AG04449 (cell line): ENCODE measurements at places on chromosomes 11 and 22.

DNA sequence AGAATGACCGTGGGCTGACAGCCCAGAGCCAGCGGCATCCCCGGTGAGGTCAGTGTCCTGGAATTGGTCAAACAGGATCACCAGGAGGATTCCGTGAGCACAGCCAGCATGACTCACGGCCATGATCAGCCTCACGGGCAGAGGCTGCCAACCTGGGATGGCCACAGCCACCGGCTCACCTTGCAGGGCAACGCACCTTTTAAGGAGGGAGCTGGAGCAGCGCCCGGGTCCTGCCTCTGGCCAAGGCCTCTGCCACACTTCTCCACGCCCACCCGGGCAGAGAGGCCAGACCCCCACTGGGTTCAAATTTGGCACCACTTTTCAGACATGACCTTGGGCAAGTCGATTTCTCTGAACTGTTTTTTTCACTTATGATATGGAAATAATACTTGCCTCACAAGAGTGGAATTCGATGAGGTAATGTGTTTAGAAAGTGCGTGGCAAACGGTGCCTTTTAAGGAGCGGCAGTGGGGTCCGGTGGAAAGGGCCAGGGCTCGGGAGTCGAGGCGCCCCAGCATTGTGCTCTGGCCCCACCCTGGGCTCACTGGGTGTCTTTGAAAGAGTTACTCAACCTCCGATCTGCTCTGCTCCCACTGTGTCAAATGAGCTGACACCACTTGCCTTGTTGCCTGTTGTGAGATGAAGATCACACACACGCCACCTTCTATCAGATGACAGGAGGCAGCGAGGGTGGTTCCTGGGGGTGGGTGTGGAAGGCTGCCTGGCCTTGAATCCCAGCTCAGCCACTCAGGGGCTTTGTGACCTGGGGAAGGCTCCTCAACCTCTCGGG, 16.0 kb downstream of the TXN2 start:
- peak; percentile 57 for DNase-seq

GRCh38 chr11:131637469-131638175, 267.2 kb downstream of the NTM start:
- DNase-seq = peak; percentile 19

GRCh38 chr11:72764503-72764902, 12.3 kb upstream of the ARAP1 start:
- DNase-seq = no peak

GRCh38 chr11:70251659-70252321, 18.7 kb upstream of the PPFIA1 start:
- no peak for DNase-seq

GRCh38 chr11:44579302-44579761, 13.9 kb downstream of the CD82 start:
- DNase-seq = no peak

GRCh38 chr11:65111744-65112545, at the start of gene TM7SF2:
Gene TM7SF2 (plus strand): TSS chr11:65111872. CDS start chr11:65112016, 144 bp downstream.
- no peak for DNase-seq

- no peak for DNase-seq
Measured at GRCh38 chr11:87187930-87188329, 150.2 kb downstream of the TMEM135 start.

DNA sequence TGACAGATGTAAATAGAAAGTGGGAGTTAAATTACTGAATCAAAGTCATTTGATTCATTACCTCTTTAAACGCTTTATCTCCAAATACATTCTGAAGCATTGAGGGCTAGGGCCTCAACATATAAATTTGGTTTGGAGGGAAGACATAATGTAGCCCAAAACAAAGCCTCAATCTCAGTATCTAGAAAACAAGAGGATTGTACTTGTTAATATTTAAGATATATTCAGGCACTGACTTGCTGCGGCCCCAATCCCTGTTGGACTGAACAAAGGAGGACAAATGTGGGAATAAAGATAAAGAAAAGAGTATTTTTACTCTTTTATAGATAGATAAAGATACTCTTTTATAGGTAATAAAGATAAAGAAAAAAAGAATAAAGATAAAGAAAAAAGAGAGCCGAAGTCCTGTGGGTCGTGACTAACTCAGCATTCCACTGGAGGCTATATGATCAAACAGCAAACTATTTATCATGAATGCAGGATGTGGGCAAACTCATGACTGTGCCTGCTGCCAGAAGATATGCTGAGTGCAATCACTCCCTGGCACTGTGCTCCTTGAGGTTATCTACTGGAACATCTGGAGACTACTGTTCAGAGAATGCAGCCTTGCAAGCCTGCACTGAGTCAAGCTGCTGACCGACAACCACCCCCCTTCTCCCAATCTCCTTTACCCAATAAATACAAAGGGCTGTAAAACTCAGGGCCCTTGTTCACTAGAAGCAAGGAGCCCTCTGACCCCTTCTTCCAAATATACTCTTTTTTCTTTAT, 6.9 kb downstream of the OR10V1 start:
- peak; percentile 57 for DNase-seq

- no peak for DNase-seq
Measured at GRCh38 chr22:46883092-46883910, 120.9 kb downstream of the TBC1D22A start.

GRCh38 chr11:8205566-8205965, 36.7 kb upstream of the RIC3 start:
- no peak for DNase-seq

GRCh38 chr22:41344189-41344788, 37.5 kb upstream of the TEF start:
- DNase-seq = no peak

DNA sequence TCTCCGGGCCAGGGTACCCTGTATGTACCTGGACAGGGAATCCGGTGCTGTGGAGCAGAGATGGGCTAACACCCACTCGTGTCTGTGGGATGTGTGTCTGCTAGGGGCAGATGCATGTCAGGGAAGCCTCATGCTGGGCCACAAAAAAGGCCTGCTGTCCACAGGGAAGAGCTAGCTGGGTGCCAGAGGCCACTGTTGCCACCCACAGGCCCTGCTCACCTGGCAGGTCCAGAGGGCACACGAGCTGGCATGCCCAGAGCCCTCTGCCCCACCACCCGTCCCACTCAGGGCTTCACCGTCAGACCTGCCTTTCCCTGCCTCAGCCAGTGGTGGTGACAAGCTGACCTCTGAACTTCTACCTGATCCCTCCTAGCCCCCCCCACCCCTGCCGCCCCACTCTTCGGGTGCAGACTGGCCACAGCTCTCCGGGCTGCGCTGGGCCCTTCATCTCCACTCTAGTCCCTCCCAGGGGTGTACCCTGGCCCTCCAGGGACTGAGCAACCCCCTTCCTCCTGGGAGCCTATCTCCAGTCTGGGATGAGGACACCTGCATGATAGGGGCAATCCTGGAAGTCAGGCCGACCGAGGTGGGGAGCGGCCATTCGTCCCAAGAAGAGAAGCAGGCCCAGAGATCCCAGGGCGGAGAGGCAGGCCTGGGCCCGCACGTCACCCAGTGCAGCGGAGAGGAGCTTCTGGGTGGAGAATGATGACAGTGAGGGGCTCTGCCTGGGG, 1.4 kb downstream of the SLC25A22 start:
- no peak for DNase-seq

DNA sequence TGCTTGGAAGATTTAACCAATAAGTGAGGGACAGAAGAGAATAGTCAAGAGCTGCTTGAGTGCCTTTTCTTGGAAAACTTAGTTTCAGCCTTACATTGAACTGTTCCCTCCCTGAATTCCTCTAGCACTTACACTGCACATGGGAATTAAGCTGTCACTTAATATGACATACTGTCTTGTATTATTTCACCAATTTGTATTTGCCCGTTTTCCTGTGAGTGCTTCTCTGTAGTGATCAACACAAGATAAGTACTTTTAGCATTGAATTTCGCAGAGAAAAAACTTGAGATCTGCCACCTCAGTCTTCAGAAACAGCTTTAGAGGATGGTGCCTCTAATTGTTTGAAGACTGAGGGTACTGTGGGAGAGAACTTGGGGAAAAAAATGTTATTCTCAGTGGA, 3.7 kb downstream of the SPCS2 start:
- no peak for DNase-seq

DNA sequence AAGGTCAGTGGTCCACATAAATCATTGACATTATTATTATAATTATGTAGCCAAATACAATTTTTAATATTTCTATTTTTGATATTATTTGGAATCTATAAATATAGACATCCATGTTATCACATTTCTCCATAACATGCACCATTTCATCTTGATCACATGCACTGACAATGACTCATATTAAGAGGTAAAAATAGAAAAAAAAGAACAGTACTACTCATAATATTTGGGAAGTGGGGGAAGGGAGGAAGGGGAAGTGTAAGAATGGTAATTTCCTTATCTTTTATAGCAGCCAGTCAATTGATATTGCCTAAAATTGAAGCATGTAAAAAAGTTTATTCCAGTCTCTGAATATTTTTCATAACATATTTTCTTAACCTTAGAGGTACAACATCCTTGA, 72.3 kb downstream of the ADM start:
- DNase-seq = no peak

GRCh38 chr22:38080850-38081635, 2.9 kb downstream of the SLC16A8 start:
- DNase-seq = no peak

DNA sequence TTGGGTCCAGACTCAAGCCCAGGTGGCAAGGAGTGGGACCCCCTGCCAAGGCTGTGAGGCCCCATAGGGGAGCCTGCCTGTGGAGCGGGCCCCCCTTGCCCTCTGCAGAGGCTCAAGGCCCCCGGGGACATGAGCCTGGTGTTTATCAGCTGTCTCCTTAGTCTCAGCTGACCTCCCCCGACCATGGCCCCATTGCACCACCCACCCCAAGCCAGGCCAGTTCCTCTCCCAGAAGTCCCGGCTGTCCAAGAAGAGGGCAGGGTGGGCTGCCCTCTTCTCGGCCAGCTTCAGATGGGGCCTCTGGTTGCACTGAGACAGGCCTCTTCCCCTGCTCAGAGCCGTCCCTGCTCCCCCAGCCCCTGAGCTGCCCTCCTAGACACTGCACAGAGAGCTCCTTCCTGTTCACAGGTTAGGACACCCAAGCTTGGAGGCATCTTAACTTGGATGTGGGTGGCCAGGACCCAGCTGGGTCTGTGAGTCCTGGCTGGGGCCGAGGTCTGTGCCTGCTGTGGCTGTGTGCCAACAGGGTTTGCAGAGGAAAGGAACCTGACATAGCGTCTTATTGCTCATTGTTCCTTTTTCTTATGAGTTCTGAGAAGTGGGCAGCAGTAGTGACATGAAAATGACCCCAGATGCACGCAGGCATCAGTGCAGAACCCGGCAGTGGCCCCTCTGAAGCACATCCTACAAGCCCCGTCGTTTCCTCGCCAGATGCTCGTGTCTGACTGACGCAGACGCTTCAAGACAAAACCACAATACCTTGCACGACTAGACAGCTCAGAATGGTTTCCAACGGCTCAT, 5.4 kb downstream of the TRABD start:
- DNase-seq = no peak

GRCh38 chr11:113162592-113162962, 151.8 kb upstream of the TTC12 start:
- DNase-seq = no peak
